Neural crest cell (in vitro differentiated cells): ENCODE measurements at places on chromosomes 7 and 10. TPM values are rescaled to one million over a fixed set of nuclear protein-coding genes. Genes with fewer than 3 reads are reported as not detected.

- no peak for DNase-seq
Measured at GRCh38 chr10:11612021-11613001, 861 bp upstream of the USP6NL start.

- DNase-seq = no peak
Measured at GRCh38 chr10:69071610-69072009, 16.3 kb upstream of the SRGN start.

GRCh38 chr10:110858297-110858934 is 13.3 kb upstream of the PDCD4 start:
- DNase-seq = no peak

DNA sequence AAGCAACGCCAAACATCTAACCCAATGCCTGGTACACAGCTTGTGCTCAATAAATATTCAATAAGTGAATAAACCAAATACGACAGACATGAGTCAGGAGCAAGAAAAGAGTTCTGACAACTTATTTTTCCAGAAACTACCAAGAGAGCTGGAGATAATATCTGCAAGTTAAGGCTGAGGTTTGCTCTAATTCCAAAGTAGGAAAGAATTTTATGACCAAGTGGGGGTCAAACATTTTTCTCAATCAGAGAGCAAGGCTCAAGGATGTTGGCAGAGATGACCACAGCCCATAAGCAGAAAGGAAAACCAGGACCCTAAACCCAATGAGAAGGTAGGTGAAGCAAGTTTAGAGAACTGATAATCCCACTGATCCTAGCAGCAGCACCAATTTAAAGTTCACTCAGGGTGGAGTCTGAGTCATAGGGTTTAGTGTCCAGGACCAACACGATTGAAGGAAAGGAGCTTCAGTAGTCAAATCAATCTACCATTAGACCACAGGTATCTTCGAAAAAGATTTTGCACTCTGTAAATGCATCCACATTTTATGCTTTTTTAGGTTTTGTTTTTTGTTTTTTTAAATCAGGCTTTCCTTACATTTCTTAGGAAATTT is 49.3 kb upstream of the KCNIP2 start:
- no peak for DNase-seq

GRCh38 chr7:33979300-33979806 is 74.0 kb downstream of the BMPER start:
- no peak for DNase-seq

DNA sequence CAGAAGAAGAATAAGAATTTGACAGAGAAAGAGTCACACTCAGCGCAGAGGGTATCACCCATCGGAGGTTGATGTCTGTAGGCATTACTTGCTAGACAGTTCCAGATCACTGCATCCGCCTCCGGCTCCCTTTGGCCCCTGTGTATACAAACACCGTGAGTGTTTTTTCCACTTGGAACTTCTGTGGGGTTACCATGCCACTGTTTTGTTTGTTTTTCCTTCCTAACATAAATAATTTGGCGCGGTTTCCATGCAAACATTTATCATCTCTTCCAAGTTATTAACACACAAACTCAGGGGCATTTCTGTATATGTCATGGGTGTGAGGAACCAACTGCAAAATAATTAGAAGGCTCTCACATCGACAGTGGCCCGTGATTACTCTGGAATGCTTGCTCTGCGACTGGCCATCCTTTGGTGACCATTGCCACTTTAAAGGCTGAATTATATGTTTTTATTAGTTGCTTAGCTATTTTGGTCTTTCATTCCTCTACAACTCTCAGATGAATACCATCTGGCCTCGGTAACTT is 612.2 kb upstream of the MKI67 start:
- DNase-seq = no peak

GIMAP2 gene
- total RNA-seq = not detected in 2 replicates

TAS2R5 gene
- total RNA-seq = 1.5 and 2.3 TPM in 2 replicates

LEP gene
- not detected in 2 replicates for total RNA-seq

DNA sequence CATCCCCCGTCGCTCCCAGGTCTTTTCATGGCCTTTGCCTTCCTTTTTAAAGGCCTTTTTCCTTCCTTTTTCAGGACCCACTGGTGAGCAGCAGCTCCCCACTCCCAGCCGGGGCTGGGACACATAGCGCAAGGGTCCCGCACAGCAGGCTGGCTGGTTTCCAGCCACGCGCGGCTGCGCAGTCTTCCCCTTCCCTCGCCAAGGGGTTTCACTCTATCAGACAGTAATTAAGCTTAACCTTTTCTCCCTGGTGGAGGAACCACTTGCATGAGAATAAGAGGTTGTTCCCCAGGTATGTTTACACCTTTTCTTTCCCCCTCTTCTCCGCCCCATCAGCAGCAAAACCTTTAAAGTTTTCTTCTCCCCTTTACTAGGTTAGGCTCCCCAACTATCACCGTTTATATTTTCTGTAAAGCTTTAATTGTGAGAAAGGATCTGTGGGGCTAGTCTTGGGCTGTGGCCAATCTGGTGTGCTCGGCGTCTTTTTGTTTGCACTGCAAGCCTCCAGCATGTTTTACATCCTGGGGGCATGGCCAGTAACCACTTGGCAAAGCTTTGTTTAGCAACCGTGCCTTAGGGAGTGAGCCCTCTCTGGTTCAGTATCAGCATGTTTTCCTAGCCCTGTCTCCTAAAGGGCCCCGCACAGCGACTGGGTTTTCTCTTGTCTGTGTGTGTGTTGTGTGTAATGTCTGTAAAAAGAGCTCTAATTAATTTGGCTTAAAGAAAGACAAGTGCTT is 219.6 kb downstream of the PHF14 start:
- DNase-seq = no peak
